ENCODE measurements at places on chromosomes 6 and 20.

DNA sequence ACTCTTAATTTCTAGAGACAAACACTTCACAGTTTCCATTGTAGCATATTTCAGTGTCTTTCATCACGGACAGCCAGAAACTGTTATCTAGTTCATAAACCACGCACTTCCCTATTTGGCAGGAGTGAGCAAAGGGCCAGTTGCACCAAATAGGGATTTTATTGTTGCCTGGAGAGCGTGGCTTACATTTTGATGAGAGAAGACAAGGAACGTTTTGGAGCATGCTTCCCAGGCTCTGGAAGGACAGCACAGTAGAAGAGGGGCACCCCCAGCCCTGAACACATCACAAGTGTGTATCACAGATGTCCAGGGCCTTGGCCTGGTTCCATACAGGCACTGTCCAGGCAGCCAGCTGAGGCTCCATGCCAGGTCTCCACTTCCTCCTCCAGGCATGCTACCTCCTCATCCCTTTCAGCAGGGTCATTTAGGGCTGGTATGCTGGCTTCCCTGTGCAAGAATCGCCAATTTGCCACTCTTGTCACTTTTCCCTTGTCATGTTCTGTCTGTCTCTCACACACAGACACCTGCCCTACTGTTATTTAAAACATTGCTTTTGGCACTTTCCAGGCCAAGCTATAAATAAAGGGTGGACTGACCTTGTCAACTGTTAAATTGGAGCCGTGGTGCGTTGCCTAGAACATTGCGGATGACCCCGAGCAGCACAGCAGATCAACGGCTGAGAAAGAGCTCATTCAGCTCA, 235.0 kb upstream of the GMDS start:
- DNase-seq = no peak

DNA sequence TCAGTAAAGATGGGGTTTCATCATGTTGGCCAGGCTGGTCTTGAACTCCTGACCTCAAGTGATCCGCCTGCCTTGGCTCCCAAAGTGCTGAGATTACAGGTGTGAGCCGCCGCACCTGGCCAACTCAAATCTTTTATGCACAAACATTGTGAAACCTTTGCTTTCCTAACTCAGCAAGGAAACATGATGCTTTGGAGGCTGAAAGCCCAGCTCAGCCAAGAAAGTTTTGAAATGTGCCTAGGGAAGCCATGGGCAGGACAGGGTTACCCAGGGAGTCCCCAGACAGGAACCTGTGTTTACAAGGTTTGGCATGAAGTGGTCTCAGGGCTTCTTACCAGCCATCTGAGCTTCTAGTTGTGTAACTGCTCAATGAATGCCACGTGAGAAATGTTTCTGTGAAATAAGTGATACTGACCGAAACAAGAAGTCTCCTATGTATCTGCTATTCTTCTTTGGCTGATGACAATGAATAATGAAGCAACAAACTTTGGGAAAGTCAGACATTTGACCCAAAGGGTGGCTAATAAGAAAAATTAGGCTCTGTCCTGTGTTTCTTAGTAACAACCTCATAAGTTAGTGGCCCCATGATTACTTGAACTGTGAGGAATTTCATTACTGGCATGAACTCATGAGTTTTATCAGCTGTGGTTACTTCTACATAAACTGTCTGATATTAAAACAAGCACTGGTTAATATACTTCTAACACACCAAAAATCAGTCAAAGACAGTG, 163.5 kb downstream of the KIF6 start:
- peak; percentile 64 for DNase-seq

DNA sequence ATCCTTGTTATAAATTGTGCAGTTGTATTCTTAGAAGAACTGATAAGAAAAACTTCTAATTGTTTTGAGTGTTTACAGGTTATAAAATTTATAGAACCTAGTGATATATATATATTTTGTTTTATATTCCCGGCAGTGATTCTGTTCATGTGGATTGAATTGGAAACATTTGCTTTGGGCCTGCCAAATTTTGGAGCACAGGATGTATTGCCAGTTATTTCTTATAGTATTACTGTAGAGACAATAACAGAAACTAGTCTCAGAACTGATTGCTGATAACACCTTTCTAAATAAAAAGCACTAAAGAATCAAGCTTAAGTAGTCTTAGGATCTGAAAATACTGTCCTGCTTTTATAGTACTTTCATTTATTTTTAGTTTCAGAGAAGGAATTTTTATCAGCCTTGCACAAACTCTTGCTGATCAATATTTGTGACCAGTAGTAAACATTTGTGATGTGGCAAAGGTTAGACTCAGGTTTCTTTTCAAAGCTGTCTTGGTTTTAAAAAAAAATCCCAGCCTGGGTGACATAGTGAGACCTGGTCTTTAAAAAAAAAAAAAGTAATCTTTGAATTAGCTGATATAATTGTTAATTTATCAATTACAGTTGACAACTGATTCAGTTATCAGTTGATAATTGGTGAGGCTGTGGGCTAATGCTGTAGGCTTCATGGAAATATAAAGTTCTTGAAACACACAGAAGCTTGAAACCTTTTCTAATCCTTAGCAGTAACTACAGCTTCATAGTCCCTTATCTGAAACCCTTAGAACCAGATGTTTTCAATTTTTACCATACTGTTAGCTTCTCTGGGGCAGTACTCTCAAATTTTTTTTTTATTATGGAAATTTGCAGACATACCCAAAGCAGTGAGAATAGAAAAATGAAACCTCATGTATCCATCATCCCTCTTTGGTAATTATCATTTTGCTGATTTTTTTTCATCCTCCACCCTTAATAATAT, 42.4 kb downstream of the RNGTT start:
- DNase-seq = no peak

DNA sequence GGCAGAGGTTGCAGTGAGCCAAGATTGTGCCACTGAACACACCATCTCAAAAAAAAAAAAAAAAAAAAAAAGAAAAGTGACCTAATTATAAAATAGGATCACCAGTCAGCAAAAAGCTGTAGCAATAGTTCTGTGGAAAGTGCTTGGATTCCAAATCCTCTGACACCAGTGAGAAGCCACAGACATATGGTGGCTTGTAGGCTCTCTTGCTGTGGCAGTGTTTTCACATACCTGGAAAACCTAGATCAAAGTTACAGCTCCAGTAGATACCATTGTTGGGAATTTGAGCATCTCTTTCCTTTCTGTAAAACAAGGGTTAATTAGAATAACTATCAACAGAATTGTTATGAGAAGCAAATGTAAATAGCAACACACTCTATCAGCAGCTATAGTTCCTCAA, 4.1 kb downstream of the CCDC170 start:
- DNase-seq = no peak

DNA sequence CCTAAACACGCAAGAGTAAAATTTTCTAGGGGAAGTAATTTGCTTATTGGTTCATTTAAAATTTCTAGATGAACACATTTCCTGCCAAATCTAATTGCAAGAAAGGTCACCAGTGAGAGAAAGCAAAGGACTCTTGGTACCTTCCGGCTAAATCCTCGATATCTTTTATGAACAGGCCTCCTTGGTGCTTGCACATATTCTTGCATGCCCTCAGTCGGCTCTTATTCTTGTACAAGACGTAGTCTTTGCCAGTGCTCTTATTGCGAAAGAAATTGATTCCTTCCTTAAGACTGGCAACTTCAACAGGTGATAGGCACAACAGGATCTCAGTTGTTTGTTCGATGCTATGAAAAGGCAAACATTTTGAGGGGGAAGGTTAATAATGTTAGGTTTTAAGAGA, 141.7 kb upstream of the CARMIL1 start:
- no peak for DNase-seq

Data from upper lobe of left lung (tissue), 6 donors.